ENCODE measurements at places on chromosomes 7 and 10.

- DNase-seq: no peak
Observed at GRCh38 chr10:8511026-8511425, 456.5 kb downstream of the GATA3 start.

DNA sequence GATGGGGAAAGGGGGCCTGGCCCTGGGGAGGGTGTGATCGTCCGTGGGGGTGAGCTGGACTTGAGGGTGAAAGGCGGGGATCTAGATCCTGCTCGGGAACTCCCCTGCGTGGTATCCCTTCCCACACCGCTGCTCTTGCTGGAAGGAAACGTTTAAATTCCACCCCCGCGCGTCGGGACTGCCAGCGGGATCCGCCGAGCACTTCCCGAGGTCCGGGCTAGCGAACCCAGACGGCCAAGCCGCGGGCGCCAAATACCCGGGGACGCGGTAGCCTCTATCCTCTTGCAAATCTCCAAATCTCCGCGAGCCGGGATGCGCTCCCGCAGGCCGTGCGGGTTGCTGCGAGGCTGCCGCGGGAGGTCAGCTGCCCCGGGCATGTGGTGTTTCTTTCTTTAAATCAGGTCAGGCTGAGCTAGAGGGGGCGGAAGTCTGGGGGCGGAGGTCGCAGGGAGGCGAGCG is 904 bp downstream of the NPTX2 start:
- DNase-seq: no peak

DNA sequence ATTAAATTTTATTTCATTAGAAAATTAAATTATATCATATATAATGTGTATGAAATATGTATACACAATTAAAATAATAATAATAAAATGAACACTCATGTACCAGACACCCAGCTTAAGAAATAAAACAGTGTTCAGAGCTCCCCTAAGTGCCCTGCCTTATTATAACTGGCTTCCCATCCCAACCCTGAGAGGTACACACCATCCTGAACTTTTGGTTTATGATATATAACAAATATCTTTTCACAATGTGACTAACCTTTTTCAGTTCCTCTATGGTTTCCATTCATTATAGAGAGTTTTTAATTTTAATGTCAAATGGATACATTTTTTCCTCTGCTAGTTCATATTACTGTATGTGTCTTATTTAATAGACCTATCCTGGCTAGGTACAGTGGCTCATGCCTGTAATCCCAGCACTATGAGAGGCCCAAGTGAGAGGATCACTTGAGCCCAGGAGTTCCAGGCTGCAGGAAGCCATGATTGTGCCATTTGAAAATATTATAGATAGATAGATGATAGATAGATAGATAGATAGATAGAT is 24.0 kb upstream of the STEAP2 start:
- DNase-seq: no peak

- DNase-seq: no peak
Observed at GRCh38 chr10:55852900-55853299, 508.2 kb downstream of the ZWINT start.

GRCh38 chr10:104304927-104305326 is 33.3 kb downstream of the ITPRIP start:
- no peak for DNase-seq

DNA sequence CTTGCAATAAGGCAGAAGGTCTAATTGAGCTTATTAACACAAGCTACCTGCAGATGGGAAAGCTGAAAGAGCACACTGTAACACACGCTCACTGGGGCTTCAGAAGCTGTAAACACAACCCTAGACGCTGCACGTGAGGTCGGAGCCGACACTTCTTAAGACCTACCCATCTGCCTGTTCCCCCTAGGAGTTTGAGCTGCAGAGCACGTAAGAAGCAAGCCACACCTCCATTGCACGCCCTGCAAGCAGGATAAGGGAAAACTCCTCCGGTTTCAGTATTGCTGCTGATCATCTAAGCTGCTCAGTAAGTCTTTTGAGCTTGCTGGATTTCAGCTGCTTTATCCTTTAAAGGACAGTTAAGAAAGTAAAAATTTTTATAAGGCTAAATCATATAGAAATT is 244.0 kb upstream of the ZWINT start:
- no peak for DNase-seq

GRCh38 chr10:1360011-1360557 is 303.9 kb downstream of the WDR37 start:
- DNase-seq: no peak

- no peak for DNase-seq
Observed at GRCh38 chr7:28768577-28769147, 189.5 kb downstream of the TRIL start.

DNA sequence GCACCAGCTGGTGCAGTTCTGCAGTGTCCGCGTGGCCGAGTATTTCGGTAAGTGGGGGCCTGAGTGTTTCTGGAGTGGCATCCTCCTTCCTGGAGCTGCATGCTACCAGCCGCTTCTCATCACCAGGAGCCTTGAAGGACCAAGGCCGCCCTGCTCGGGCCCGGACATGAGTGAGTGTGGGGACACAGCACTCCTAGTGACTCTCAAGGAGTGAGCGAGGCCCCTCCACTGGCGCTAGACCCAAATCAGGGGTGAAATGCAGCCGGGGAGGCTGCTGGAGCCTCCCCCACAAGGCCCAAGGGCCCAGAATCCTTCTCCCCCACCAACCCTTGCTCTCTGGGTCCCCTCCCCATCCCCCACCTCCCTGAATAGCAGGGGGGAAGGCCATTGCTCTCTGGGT is 48.0 kb downstream of the CAMK2B start:
- DNase-seq: no peak

DNA sequence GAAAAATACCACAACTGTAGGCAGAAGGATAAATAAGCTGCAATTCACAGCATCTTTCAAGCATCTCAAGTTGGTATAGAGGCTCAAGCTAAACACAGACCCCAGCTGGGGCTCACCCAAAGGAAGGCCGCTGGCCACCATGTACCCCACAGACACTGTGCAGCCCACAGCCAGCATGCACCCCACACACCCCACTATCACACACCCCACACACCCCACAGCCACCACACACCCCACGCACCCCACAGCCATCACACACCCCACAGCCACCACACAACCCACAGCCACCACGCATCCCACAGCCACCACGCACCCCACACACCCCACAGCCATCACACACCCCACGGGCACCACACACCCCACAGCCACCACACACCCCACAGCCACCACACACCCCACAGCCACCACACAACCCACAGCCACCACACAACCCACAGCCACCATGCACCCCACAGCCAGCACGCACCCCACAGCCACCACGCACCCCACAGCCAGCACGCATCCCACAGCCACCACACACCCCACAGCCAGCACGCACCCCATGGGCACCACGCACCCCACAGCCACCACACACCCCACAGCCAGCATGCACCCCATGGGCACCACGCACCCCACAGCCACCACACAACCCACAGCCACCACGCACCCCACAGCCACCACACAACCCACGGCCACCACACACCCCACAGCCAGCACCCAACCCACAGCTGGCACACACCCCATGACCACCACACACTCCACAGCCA is 214.7 kb downstream of the DNAJB6 start:
- DNase-seq: no peak

DNA sequence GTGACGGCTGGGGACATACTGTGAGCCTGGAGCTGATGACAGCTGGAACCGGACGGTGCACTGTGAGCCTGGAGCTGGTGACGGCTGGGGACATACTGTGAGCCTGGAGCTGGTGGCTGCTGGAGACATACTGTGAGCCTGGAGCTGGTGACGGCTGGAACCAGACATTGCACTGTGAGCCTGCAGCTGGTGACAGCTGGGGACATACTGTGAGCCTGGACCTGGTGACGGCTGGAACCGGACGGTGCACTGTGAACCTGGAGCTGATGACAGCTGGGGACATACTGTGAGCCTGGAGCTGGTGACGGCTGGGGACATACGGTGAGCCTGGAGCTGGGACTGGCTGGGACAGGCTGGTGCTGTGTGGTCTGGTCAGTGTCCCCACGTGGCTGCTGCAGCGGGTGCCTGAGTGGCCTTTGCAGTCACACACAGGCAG is 47.9 kb downstream of the PTPRN2 start:
- DNase-seq: no peak

- DNase-seq: no peak
Observed at GRCh38 chr10:112807013-112807412, 143.0 kb upstream of the TCF7L2 start.
